ENCODE measurements at places on chromosomes 7 and 10. TPM values are rescaled to one million over a fixed set of nuclear protein-coding genes. Genes with fewer than 3 reads are reported as not detected.

DNA sequence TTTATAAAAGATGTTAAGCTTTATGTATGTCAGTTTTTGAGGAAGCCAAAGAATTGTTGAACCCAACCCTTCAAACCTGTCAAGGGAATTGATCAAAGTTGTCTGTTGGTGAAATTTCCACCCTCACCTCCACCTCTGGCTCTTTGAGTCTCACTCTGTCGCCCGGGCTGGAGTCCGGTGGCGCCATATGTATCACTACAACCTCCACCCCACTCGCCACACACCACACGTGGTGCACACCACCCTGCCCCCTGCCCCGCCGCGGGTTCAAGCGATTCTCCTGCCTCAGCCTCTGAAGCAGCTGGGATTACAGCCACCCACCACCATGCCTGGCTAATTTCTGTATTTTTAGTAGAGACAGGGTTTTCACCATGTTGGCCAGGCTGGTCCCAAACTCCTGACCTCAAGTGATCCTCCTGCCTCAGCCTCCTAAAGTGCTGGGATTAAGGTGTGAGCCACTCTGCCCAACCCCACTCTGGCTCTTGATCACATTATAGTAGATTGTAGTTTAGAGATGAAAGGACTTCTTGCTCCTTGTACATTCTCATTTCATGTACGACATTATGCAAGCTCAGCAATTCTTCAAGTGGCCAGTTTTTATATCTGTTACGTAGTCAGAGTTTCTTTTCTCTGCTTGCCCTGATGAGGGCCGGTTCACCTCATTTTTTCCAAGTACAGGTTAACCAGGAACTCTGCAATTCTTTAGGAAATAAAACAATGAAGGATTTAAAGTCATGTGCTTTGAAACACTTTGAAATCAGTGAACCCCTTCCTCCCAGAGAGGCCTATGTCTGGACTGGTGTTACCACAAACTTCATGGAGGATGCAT is 7.0 kb downstream of the BAMBI start:
- no peak for DNase-seq

Gene MYL10
- total RNA-seq: 14.8 TPM

- no peak for DNase-seq
Observed at GRCh38 chr10:132449811-132450181, 52.8 kb downstream of the PWWP2B start.

- peak; percentile 64 for DNase-seq
Observed at GRCh38 chr10:3426190-3426845, 253.7 kb upstream of the PITRM1 start.

GRCh38 chr10:77081481-77081891 is 556.1 kb downstream of the KCNMA1 start:
- DNase-seq: no peak

DNA sequence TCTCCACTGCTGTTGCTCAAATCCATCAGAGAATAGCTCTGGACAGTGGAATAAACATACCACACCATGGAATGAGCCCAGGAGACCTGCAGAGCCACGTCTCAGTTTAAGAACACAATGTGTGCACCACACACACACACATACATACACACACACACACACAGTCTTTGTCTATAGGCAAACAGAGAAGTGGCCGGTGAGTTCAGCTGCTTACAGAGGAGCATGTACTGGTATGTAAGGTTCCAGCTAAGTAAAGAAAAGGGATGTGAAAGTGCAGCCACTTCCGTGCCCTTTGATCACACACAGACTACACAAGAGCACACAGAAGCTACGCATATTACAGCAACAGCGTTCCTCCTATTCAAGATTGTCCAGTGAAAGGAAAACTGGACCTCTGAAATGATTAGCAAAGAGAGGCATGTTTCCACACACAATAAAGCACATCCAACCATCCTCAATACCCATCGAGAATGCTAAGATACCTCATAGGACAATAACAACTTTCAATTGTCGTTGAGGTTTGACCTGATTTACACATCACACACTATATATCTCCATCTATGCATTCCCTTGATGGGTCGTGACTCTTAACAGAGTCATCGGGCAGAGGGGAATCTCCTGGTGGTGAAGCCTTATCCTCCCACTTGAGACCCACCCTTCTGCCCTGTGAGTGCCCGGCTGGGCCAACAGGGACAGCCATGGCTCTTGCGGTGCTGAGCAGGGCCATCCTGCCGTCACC is 23.6 kb downstream of the SLC35B4 start:
- peak; percentile 74 for DNase-seq

Gene HTR5A
- not detected for total RNA-seq

Gene OIT3
- total RNA-seq: 7.9 TPM

Gene SBDS
- total RNA-seq: 172 TPM

DNA sequence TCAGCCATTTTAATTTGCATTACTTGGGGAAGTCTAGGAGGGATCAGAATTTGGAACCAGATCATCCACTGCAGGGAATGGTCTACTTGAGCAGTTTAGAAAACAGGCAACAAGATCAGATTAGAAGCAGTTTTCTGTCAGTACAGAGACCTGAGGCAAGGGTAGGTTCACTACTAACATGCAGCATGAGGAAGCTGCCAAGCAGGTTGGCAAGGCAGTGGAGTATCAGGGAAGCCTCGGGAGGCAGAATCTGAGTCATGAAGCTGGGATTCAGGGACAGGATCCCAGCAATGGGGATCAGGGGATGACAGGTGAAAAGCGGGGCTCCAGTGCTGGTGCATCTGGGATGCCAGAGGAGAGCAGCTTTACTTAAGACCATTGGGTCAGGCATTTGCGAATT is 28.1 kb downstream of the ENO4 start:
- no peak for DNase-seq

DNA sequence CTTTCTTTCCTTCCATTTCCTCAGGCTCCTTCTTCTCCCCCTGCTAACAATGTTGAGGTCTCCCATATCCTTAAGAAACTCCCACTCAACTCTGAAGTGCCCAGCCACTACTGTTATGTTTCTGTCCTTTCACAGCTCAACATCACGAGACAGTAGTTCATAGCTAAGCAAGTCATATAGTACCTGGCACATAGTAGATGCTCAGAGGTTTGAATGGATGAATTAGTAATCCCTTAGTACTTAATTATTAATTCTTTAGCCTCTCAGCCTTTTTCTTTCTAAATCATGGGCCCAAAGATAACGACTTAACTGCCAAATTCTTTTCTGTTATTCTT is 22.6 kb downstream of the CSGALNACT2 start:
- DNase-seq: no peak

DNA sequence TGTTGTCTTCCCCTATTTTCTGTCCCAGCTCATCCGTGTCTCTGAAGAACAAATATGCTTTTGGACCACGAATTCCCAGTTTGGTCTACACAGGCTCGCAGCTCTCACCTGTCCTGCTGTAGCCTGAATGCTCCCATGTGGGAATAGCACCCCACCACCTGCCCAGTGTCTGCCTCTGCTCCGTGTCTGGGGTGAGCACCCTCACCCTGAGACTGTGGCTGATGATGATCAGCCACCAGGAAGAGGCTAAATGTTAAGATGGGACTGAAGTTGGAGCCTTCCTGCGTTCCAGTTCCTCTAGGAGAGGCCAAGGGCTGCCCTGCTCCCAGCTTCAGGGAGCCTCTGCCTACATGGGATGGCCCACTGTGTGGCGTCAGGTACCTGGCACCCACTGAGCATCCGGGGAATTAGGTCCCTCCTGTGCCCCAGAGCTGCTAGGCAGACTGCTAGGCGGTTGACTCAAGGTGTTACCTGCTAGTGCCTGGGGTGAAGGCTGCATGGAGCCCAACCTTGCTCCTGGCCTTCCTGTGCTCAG is 3.7 kb downstream of the PGAM2 start:
- no peak for DNase-seq

DNA sequence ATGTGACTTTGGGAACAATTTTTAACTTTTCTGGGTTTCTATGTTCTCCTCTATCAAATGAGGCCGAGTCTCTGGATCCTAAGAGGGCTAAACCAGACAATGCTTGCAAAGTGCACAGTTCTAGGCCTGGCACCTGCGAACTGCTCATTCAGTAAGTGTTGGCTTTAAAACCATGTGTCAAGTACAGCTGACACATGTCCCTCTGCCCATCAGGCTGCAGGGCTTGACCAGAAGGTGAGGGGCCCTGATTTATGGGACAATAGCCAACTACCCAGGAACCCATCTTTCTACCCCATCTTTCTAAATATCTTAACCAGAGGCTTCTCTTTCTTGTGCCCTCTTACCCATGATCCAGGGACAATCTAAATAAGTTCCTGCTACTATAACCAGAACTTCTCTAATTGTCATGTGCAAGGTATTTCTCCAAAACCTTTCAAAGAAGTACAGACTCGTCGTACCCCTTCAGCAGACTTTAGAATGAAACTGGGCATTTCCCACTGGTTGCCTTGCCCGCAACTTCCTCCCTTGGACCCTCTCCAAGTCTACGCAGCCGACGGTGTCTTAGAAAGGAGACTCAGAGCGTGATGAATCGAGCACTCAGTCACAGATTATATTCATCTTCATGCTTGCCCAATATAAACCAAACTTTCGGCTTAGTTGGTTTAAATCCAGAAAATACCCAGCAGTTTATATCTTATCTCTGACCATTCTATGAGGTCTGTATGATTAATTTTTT is 69.8 kb upstream of the STEAP1B start:
- peak; percentile 54 for DNase-seq

Measured in muscle of leg (tissue), 16 donors.